HCT116 (cell line): ENCODE measurements at places on chromosomes 6 and 20. TPM values are rescaled to one million over a fixed set of nuclear protein-coding genes. Genes with fewer than 3 reads are reported as not detected.

GRCh38 chr6:73011945-73012344 is 213.4 kb downstream of the KHDC1L start:
- peaks cover 33% of the 10 kb centered on the region for H3K27me3 ChIP-seq
- no peak overlapping the region for H3K27ac ChIP-seq
- no peak overlapping the region for H3K4me3 ChIP-seq
- DNase-seq = no peak

- peak overlapping the region; percentile 54 for H3K27ac ChIP-seq
- H3K4me3 ChIP-seq = no peak overlapping the region
- no peaks in the 10 kb centered on the region for H3K36me3 ChIP-seq
- no peak for DNase-seq
These were observed 2.8 kb upstream of the SLC17A5 start for GRCh38 chr6:73656531-73657145.

- H3K27ac ChIP-seq = no peak overlapping the region
- DNase-seq = peak; percentile 21
- H3K4me1 ChIP-seq = peaks cover 5% of the 10 kb centered on the region; the same call in 1 of the 2 replicates
These were observed 28.3 kb upstream of the CARMIL1 start for GRCh38 chr6:25250878-25251277.

- H3K27me3 ChIP-seq = no peaks in the 10 kb centered on the region
- H3K27ac ChIP-seq = no peak overlapping the region
- no peaks in the 10 kb centered on the region for H3K4me1 ChIP-seq
- no peak overlapping the region for H3K4me3 ChIP-seq
- H3K36me3 ChIP-seq = no peaks in the 10 kb centered on the region
These were observed 9.9 kb upstream of the HIVEP2 start for GRCh38 chr6:142954844-142955243.

DNA sequence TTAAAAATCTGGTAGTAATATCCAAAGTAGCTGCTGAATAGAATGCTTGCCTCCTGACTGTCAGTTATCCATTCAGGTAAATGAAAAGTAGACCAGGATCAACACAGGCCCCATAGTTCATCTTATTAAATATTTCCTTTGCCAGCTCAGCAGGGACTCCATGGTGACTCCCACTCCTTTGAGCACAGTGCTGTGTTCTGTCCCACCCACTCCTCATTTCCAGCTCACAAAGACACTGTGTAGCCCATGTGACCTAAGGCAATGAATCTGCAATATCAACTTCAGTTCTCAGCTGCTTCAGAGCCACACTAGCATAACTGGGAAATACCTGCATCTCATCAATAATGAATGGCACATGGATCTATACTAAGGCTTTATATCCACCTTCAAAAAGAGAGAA is 189.5 kb upstream of the MANEA start:
- no peak overlapping the region for H3K27ac ChIP-seq
- no peak for DNase-seq
- no peaks in the 10 kb centered on the region for H3K27me3 ChIP-seq
- no peaks in the 10 kb centered on the region for H3K4me1 ChIP-seq

GRCh38 chr6:11353921-11354389 is 121.5 kb upstream of the NEDD9 start:
- H3K4me1 ChIP-seq = no peaks in the 10 kb centered on the region
- no peak for DNase-seq
- H3K36me3 ChIP-seq = no peaks in the 10 kb centered on the region
- no peak overlapping the region for H3K4me3 ChIP-seq
- H3K27me3 ChIP-seq = no peaks in the 10 kb centered on the region

DNA sequence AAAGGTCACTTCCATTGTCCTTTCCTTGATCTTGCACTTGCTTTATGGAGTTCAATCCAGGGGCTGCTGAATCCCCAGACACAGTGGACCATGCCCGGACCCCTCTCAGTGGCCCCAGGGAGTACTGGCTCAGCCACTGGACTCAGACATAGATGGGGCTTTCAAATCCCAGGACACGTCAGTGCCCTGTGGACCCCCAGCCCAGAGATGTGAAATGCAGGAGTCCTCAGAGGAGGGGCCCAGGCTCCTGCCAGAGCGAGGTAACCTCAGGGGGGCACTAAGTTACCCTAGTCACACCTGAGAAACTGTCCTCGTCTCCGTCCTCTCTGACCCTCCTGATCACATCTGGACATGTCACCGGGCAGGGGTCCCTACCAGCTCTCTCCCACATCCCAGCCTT is 18.7 kb upstream of the APMAP start:
- peaks cover 6% of the 10 kb centered on the region; the same call in 1 of the 2 replicates for H3K27me3 ChIP-seq
- no peaks in the 10 kb centered on the region for H3K4me1 ChIP-seq
- no peaks in the 10 kb centered on the region for H3K36me3 ChIP-seq
- no peak overlapping the region for H3K27ac ChIP-seq
- no peak overlapping the region for H3K4me3 ChIP-seq

- no peaks in the 10 kb centered on the region for H3K36me3 ChIP-seq
- no peak overlapping the region for H3K4me3 ChIP-seq
- H3K4me1 ChIP-seq = peaks cover 64% of the 10 kb centered on the region
- H3K27ac ChIP-seq = no peak overlapping the region
- DNase-seq = peak; percentile 48
These were observed 14.8 kb downstream of the PMEPA1 start for GRCh38 chr20:57695012-57695411.

DNA sequence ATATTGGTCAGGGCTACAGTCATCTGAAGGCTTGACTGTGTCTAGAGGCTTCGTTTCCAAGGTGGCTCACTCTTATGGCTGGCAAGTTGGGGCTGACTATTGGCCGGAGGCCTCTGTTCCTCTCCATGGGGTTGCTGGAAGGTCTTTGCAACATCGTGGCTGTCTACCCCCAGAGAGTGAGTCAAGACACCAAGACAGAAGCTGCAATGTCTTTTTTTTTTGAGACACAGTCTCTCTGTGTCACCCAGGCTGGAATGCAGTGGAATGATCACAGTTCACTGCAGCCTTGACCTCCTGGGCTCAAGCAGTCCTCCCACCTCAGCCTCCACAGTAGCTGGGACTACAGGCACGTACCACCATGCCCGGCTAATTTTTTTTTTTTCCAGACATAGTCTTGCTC is 29.4 kb upstream of the KIF3B start:
- H3K27me3 ChIP-seq = no peaks in the 10 kb centered on the region
- H3K27ac ChIP-seq = no peak overlapping the region
- H3K36me3 ChIP-seq = no peaks in the 10 kb centered on the region
- H3K4me3 ChIP-seq = no peak overlapping the region

GRCh38 chr20:17470521-17470920 is 60.7 kb downstream of the BFSP1 start:
- no peaks in the 10 kb centered on the region for H3K27me3 ChIP-seq
- no peak overlapping the region for H3K27ac ChIP-seq
- no peaks in the 10 kb centered on the region for H3K4me1 ChIP-seq

DNA sequence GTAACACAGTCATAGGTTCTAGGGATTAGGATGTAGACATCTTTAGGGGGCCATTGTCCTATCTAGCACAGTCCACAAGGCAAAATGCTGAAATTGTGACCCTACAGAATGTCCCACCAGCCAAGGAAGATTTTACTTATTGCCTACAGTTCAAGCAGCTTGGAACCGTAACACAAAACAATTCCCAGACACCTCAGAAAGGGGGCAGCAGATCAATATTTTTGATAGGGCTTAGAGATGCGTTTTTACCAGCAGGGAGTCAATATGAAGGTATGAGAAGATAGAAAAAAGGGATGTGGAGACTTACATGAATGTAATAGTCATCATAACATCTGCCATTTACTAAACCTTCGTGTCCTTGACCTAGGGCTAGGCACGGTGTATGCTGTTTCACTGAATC is 81.0 kb downstream of the TMEM170B start:
- H3K4me1 ChIP-seq = peaks cover 8% of the 10 kb centered on the region
- H3K27ac ChIP-seq = no peak overlapping the region
- no peaks in the 10 kb centered on the region for H3K36me3 ChIP-seq
- peak; percentile 22 for DNase-seq
- no peaks in the 10 kb centered on the region for H3K27me3 ChIP-seq

DNA sequence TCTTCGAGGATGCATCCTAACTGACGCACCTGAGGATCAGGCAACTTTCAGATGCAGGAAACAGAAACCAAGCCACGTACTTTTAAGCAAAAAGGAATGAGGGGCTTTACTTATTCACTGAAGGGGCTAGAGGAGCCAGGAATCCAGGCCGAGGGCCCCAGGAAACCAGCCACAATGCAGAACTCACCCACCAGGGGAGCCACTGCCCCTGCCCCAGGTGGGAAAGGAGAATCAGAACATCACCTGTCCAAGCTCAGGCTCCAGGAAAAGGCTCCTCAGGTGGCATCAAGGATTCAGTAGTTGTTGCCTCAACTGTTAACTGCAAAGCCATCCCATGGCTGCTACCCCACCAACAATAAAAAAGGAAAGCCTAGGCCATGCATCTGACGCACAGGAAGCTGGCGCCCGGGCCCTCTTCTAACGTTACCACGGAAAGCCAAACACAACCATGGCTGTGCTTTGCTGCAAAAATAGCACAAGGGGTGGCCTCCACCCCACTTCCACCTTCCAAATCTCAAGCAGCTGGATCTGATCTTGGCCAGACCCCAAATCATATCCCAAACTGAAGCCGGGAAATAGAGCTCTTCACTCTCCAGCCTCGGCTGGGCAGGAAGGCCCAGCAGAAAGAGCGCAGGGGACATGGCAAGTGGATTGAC is 121.0 kb downstream of the PREX1 start:
- DNase-seq = no peak
- no peaks in the 10 kb centered on the region for H3K27me3 ChIP-seq

DNA sequence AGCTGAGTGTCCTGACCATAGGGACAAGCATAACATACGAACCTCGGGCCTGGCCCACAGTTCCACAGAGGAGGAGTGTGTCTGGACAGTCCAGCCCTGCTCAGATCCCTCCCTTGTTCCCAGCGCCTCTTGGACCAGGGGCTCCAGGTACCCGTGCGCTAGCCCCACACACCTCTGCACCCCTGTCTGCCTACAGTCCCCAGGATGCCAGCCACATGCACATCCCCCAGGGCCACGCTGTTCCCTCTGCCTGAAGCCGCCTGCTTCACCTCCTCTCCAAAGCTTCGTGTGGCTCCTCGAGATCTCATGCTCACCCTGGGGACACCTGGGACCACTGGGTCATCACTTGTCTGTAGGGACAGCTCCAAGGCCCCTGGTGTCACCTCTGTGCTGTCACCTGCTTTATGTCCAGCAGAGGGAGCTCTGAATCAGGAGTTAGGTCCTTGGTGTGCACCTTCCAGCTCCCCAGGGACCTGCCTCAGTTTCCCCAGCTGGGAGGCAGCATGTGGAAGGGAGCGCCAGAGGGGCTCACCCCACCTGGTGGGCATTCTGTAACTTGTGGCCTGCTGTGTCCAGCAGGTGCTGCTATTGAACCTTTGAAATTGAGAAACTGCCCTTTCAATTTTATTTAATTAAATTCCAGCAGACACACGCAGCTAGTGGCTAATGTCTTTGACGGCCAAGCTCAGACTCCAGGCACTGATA is 7.3 kb upstream of the YTHDF1 start:
- peaks cover 28% of the 10 kb centered on the region for H3K4me1 ChIP-seq
- no peak overlapping the region for H3K27ac ChIP-seq
- DNase-seq = no peak
- no peak overlapping the region for H3K4me3 ChIP-seq
- no peaks in the 10 kb centered on the region for H3K36me3 ChIP-seq

- H3K36me3 ChIP-seq = no peaks in the 10 kb centered on the region
- no peaks in the 10 kb centered on the region for H3K4me1 ChIP-seq
- no peak overlapping the region for H3K4me3 ChIP-seq
- no peak for DNase-seq
- H3K27ac ChIP-seq = no peak overlapping the region
These were observed 106.9 kb upstream of the SGK1 start for GRCh38 chr6:134424798-134425170.

DNA sequence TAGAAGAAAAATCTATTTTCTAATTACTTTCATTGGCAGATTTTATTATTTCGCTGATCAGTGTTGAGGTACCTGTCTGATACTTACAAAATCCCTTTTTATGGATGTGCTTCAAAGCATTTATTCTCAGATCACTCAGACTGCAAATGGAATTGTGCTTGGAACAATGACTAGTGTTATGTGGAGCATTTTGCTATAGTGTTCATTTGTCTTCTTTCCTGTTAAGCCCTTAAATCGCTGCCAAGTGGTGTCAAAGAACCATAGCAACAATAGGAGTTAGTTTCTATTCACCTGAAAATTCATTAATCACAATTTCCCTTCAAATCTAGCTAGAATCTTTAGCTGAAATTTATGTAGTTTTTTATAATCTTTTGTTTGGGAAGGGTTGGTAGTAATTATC is 29.8 kb downstream of the SMPDL3A start:
- no peaks in the 10 kb centered on the region for H3K27me3 ChIP-seq
- no peaks in the 10 kb centered on the region for H3K4me1 ChIP-seq
- no peak overlapping the region for H3K27ac ChIP-seq
- DNase-seq = no peak
- H3K36me3 ChIP-seq = no peaks in the 10 kb centered on the region

DNA sequence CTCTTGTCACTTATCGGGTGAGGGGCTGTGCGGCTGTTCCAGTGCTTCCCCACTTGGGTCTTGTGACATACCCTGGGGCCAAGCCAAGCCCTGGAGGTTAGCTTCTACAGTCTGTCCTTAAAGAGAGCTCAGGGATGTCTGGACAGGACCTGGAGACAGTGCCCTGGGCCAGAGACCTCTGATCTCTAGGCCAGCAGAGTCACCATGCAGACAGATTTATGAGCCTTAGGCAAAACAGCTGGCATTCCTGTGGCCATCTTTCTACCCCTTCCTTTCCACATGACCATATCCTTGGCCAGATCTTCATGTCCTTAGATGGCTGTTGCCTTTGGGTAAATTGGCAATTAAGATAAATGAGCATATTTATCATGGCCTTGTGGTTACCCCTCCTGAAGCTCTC is 678.6 kb downstream of the MAFB start:
- H3K4me3 ChIP-seq = no peak overlapping the region
- no peaks in the 10 kb centered on the region for H3K27me3 ChIP-seq
- H3K36me3 ChIP-seq = no peaks in the 10 kb centered on the region
- H3K27ac ChIP-seq = no peak overlapping the region
- DNase-seq = no peak

DNA sequence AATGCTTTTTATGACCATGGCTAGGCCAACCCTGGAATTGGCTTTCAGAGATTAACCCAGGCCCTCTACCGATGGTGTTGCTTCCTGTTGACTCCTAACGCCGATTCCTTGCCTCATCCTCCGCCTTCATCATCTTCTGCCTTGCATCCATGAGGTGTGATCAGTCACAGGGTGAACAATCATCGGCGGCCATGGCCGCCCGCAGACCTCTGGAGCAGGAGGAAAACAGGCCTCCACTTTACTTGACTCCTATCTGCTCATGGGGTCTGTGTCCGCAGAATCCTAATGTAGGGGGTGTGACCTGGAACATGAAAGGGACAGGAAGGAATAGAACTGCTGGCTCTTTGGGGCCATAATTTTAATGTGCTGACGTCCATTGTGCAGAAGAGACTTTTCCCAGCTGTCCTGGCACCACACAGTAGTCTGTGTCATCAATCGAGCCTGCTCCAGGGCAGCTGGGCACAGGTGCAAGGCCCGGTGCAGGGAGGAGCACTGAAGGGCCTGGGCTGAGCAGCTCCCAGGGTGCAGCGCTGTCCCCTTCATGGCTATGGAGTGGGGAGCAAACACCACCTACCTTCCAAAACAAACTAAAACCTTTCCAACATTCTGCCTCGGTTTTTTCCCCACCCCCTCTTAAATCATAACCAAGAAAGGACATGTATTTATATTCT is 8.0 kb downstream of the SLC22A3 start:
- H3K27me3 ChIP-seq = no peaks in the 10 kb centered on the region
- no peak for DNase-seq
- no peaks in the 10 kb centered on the region for H3K36me3 ChIP-seq
- no peak overlapping the region for H3K27ac ChIP-seq
- H3K4me3 ChIP-seq = no peak overlapping the region

Gene BCL2L1
- total RNA-seq = 226 TPM

Gene AKAP7
- total RNA-seq = 3.1 TPM

Gene PSMB9
- total RNA-seq = 8.1 TPM

Gene GSTA3
- total RNA-seq = not detected
